ENCODE measurements at places on chromosomes 2 and 18.
A peak's percentile ranks its signal among the peaks of the same experiment; 100 is the strongest.

- no peak for DNase-seq
These were observed 43.7 kb downstream of the RHOB start for GRCh38 chr2:20490300-20491181.

DNA sequence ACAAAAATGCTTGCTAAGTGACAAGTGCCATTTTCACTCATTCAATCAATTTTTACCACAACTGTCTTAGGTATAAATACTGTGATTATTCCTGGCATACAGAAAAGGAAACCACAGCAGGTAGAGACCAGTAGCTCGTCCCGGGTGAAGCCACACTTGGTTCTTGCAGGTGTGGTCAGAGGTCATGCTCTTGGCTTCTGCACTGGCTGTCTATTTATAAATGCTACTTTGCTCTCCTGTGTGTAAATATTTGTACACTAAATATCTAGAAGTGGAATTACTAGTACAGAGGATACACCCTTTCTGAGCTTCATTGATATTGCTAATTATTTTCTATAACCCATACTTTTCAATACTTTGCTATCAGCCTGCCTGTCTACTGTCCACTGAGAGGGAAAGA is 284.6 kb downstream of the MYT1L start:
- DNase-seq = no peak

GRCh38 chr2:119253760-119254600 is 30.3 kb downstream of the STEAP3 start:
- DNase-seq = no peak

- DNase-seq = no peak
These were observed 118.8 kb downstream of the MEP1B start for GRCh38 chr18:32308493-32309120.

DNA sequence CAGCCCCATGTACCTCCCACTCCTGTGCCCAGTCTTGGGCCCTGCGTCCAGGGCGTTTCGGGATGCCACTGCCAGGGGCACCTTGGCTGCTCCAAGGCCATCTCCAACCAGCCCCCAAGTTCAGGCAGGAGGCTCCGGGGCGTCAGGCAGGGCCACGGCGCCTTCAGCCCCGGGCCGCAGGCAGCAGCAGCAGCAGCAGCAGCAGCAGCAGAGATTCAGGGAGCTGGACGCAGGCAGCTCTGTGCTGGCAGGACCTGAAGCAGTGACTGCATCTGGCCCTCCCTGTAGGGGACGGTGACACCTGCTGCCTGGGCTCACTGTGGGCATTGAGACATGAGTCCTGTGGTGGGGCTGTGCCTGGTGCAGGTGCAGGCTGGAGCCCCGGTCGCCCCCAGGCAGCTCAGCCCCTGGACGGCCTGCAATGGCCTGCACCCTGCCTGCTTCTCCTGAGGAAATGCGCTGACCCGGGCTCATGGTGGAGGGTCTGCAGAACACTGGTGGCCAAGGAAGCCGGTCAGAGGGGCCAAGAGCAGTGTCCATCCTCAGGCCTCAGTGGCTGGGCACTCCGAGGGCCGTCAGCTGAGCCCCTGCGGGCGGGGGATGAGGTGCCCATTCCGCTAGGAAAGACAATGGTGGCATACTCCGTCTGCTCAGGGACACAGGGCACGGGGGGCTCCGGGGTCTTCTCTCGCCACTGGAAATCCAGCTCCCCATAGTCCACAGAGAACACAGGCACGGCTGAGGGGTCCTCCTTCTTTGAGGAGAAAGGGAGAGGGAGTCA is 8.0 kb downstream of the PDCD1 start:
- DNase-seq = no peak

DNA sequence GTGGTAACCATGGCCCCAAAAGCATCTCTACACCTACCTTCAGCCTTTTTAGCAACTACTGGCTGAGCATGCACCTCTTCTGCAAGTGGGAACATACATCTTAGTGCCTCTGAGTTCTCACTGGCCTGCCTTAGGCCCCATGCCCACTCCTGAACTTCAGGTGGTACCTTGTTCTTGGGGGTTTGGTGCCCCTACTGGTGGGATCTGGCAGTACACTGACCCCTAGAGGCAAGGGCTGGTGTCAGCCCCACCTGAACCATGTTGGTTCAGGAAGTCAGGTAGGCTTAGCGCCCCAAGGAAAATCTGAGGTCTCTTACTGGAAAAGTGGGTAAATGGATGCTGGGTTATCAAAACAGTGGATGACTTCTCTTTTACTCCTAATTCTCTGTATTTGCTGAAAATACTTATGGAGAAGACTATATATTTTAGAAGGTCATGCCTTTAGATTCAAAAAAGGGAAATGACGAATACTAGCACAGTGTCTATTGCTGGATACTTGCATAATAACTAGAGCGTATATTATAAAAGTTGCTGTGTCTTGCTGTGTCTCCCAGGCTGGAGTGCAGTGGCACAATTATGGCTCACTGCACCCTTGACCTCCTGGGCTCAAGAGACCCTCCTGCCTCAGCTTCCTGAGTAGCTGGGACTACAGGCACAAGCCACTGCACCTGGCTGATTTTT is 84.6 kb downstream of the RAB31 start:
- peak; percentile 75 for DNase-seq

DNA sequence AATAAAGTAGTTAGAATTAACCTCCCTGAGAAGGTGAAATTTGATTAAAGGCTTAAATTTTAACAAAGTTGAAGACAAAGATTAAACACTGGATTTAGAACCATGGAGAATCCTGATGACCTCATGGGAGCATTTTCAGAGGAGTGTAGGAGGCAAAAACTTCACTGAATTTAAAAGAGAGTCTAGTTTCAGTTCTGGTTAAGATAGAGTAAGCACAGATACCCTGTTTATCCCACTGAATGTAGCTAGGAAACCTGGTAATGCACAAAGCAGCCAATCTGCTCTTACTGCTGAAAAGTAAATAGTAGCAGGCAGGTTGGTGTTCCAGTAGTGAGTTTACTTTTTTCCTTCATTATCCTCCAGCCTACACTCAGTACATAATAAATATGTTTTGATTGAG is 654.9 kb upstream of the SYT4 start:
- DNase-seq = no peak

GRCh38 chr18:8661754-8662559 is 43.4 kb upstream of the MTCL1 start:
- DNase-seq = no peak

DNA sequence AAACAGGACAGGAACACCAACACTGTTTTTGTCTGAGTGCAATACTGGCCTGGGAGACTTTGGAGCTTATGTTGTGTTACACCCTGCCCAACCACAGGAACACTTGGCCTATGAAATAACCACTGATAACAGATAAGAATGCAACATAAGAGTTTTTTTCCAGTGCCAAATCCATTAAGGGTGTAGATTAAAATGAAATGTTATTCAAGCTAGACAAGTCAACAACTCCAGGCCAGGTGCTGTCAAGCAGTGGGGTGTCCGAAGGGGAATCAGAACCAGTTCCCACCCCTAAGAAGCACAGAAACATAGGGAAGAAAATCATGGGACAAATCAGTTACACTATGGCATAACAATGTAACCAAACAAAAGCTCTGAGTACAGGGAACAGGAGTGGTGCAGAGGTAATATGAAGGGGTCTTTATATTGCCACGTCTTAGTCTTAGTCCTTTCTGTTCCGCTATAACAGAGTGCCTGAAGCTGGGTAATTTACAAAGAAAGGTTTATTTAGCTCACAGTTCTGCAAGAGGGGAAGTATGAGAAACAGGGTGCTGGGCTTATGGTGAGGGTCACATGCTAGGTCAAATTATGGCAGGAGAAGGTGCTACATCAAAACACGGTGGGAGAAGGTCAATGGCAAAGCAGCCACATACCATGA is 3.8 kb downstream of the AFG3L2 start:
- no peak for DNase-seq

DNA sequence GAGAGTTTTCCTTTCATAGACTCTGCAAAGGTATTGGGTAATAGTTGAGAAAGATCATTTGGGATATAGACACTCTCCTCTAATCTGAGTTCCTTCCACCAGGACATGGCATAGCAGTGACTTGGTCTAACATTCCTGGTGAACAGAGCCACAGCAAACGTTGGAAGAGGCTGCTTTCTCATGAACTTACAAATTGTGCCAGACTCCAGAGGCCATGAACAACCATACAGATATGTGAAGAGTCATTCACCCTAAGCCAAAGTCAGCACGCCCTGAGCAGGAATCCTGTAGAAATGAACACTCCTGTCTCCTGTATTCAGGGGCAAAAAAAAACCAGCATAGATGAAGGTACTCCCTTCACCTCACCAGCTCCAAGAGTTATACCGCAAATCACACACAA is 152.8 kb downstream of the TMEM18 start:
- DNase-seq = no peak

DNA sequence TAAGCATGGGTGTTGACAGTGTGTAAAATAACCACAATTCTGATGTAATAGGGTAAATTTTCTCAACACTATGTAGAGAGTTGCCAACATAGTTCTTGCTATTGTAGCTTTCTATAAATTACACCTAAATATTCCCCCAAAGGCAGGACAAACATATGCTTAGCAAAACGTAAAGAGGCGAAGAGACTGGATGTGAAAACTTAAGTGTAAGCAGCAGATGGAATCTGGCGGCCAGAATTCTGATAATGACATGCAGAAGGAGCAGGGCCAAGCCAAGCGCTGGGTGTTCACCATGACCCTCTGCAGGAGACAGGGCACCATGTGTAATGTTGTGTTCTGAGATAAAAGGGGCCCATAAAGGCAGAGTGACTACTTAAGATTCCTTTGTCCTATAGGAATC is 105.2 kb upstream of the ZNF521 start:
- no peak for DNase-seq

DNA sequence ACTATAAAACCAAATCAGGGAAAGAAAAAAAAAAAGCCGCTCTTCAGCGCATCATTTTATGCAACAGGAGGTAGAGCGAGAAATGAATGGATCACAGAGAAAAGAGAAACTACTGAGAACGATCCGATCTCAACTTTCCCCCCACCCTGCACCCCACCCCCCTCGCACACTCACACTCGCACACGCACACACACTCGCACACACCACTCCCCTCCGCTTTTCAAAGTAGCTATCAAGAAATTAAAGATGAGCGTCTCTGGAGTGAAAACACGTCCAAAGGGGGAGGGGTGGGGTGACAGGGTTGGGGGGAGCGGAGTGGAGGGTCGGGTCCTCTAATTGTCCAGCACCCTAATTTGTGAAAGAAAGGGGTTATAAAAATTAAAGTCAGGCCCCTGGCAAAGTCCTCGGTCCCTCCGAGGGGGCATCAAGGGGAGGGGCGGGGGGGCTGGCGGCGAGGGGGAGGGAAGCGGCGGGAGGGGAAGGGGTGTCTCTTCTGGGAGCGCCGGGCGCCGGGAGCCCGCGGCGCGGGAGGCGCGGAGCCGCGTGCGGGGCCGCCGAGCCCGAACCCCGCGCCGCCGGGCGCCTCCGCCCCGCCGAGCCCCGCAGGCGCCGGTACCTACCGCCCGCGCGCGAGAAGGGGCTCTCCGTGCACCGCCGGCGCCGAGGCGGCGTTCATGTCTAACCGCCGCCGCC is 428 bp downstream of the TCF4 start:
- DNase-seq = no peak

DNA sequence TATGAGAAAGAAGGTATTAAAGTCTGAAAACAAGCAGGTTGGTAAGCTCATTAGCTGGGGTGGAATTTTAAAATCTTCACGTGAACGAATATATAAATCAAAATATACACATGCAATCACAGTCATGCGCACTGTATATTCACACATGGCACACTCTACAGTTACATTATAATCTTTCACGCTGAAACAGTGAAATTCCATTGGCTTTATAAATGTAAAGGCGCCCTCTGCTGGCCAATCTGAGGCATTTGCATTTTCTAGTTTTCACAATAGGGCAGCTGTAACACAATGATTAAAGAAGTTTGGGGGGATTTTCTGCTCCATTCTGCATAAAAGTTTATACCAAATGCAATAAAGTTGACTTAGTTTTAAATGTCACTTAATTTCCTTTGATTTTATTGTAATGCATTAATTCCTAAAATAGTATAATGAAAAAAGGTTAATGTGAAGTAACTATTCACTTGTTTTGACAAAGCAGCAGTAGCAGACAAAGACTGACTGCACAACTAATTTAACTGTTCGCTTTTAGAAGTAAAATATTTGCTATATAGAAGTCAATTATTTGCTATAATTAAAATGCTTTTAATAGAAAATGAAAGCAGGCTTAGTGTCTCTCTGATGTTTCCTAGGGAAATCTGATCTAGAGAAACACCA is 17.2 kb downstream of the IFIH1 start:
- peak; percentile 65 for DNase-seq

DNA sequence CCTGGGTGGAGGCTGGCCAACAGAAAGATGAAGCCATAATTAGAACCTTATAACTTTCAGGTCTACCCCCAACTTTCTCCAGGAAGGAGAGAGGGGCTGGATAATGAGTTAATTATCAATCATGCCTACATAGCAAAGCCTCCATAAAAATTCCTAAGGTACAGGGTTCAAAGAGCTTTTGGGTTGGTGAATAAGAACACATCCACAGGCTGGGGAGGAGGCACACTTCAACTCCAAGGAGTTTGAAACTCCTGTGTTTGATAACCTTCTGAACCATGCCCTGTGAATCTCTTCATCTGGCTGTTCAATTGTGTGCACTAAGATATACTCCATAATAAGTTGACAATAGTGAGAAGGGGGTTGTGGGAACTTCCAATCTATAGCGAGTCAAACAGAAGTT is 552.3 kb downstream of the TDRD15 start:
- DNase-seq = no peak

Data from stimulated activated CD8-positive, alpha-beta memory T cell treated with anti-CD3 and anti-CD28 coated beads, Interleukin-4, amount 100 ng/mL, for 48 hours (primary cell).